ENCODE measurements at places on chromosomes 12 and 14.

DNA sequence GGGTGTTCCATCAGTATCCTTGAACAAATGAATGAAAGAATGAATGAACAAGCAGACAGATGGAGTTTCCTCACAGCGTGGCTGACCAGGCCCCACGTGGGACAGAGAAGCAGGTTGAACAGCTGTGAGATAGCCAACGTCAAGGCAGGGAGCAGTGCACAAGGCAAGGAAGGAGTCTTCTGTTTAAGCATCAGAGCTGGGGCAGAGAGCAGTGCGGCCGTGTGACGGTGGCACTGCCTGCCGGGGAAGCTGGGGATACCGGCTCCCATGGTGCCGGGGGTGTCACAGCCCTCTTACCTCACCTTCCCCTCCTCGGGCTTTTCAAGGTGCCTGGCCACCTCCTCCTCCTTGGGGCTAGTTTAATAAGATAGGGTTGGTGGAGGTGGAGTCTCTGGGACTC is 73.2 kb upstream of the GPATCH2L start:
- no peak for DNase-seq

- DNase-seq: no peak
Measured at GRCh38 chr12:32596030-32596429, 83.1 kb upstream of the DNM1L start.

- no peak for DNase-seq
Measured at GRCh38 chr12:112837629-112838197, 46.2 kb downstream of the RPH3A start.

GRCh38 chr14:72480464-72481243 is 413.2 kb downstream of the DPF3 start:
- no peak for DNase-seq

Measured in activated CD8-positive, alpha-beta memory T cell treated with anti-CD3 and anti-CD28 coated beads, Interleukin-2, amount 50 U/mL, for 48 hours (primary cell).